COR-L47 (cell line): ENCODE measurements at places on chromosomes 7 and 10.
A peak's percentile ranks its signal among the peaks of the same experiment; 100 is the strongest.

DNA sequence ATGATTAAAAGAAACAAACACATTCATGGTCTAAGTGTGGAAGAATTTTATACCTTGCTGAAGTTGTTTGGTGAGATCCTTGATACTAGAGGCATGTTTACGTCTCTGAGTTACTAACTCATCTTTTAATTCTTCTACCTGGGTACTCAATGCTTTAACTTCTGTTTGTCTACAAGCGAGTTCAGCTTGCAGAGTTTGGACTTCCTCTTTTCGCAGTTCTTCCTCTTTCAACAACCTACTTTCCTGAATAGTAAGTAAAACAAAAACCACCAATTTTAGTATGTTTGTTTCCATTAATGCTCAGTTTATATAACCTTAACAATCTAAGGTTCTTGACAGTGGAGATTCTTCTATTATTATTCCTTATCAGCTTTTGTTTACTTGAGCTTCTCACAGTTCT lies 42.9 kb downstream of the CCDC186 start:
- no peak for DNase-seq

GRCh38 chr10:45374350-45375052 lies 485 bp downstream of the ALOX5 start:
- no peak for DNase-seq

GRCh38 chr10:11213137-11213536 lies 195.5 kb downstream of the CELF2 start:
- no peak for DNase-seq

DNA sequence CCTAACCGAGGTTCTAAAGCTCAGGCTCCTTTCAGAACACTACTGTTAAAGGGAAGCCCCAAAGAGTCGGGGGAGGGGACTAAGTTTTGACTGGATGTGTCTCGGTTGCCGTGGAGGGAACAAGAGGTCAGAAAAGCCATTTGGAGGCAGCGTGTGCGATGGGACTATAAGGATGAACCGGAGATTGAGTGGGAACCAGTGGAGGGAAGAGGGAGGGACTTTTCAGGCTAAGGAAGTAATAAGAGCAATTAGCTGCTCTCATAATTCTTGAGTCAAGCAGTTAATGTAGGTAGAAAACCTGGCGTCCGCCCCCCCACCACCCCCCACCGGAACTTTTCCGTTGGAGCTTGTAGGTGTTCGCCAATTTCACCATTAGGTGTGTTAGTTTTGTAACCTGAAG lies 491 bp upstream of the AKAP9 start:
- DNase-seq, result peak; percentile 31

- DNase-seq, result no peak
These were observed 140.2 kb upstream of the AHR start for GRCh38 chr7:17158261-17158660.

GRCh38 chr7:46999866-47000265 lies 582.0 kb downstream of the TNS3 start:
- DNase-seq, result no peak

DNA sequence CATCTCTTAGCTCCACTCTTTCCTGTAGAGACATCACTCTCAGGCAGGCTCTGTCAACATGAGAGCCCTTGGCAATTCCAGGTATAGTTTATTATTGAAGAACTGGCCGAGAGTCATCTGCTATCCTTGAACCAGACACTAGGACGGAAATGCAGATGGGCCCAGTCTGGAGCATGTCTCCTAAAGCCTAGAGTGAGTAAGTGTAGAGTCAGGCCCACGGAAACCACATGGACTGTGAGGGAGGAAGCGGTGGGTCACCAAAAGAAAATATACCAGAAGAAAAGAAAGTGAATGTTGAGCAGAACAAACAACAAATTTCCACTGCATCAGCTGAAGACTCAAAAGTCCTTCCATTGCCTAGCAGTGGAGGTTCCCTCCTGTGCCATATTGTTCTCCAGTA lies 15.7 kb upstream of the RELN start:
- no peak for DNase-seq

GRCh38 chr7:134750083-134751062 lies 29.1 kb upstream of the CALD1 start:
- DNase-seq, result no peak

GRCh38 chr7:121544238-121544637 lies 148.1 kb upstream of the FAM3C start:
- DNase-seq, result no peak

- no peak for DNase-seq
These were observed 2.1 kb downstream of the NFE2L3 start for GRCh38 chr7:26153823-26154783.

DNA sequence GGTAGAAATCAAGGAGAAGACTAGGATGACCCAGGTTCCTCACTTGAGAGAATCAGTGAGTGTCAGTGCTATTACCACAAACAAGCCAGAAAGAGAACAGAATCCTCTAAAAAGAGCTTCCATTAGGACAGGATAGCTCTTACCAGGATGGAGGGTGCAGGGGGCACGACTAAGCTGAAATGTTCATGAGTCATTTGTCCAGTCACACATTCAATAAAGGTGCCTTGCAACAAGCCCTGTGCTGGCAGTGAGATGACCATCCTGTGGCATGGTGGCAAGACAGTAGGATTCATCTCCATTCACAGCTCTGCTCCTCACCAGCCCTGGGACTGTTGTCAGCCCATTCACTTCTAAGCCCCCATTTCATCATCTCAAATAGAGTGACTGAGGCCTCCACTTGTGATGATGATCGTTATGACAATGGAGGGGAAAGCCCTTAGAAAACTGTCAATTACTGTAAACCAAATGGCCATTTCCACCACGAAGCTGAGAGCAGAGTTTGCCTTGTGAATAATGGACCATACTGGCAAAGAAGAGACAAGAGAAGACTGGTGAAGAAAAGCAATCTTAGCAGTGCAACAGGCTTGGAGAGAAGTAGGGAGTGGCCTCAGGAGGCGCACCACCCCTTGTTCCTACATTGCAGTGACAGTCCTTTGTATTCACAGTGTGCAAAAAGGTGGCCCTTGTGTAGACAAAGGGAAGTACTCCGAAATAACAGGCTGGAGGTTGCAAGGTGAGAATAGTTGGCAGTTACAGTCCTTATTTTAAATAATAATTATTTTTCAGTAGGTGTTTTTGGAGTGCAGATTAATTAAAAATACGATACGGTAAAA lies 9.0 kb upstream of the WIPF3 start:
- DNase-seq, result no peak

DNA sequence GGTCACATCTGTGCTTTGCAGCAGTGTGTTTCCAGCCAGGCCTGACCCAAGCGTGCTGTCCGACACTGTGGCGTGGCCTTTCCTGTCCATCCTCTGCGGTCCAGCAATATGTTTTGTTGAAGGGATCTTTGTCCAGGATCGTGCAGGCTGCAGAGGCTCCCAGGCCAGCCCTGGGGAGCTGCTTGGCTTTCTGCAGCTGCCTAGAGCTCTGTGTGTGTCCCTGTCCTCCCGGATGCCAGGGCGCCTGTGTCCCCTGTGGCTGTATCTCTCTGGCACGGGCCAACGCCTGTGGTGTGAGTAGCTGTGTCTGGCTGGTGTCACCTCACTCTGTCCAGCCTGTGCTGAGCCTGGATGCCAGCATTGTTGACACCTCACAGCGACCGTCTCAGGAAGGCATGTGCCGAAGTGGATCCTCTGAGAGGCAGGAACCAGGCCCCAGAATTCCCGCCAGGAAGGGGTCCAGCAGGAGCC lies 94.5 kb downstream of the INPP5A start:
- DNase-seq, result no peak

DNA sequence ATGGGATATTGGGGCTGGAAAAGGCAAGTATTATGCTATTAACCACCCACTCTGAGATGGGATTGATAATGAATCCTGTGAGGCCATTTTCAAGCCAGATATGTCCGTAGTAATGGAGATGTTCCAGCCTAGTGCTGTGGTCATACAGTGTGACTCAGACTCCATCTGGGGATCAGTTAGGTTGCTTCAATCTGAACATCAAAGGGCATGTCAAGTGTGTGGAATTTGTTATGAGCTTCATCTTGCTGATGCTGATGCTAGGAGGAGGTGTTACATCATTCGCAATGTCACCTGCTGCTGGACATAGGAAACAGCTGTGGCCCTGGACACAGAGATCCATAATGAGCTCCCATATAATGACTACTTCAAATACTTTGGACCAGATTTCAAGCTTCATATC lies 144.7 kb downstream of the PLCE1 start:
- no peak for DNase-seq

- no peak for DNase-seq
These were observed 40.4 kb downstream of the TAC1 start for GRCh38 chr7:97772045-97772901.

DNA sequence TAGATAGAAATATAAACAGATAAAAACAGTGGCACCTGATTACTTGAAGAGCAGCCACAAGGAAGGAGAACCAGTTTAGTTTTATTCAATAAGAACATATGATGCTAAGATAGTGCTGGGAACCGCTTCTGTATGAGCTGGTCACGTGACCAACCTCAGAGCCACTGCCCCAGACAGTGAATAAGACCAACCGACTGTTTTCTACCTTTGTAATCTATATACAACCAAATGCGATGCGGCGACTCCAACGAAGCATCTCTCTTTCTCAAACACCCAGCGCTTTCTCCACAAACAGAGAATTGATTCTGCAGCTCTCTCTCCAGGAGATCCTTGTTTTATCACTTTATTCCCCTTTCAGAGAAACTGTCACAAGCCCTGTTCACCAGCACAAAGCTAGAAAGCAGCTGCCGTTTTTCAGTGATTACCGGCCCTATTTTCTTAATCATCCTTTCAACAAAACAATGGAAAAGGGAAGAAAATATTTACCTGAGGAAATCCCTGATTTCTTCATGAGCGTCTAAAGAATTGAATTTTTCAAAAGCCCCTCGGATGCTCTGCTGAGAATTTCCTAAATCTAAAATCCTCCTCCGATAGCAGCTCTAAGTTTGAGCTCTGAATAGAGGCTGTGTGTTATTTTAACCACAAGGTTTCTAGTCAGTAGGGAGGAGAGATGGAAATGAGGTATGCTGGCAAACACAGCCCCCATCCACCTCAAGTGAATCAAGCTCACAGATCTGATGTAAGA lies 55.7 kb upstream of the JCAD start:
- peak; percentile 0 for DNase-seq

DNA sequence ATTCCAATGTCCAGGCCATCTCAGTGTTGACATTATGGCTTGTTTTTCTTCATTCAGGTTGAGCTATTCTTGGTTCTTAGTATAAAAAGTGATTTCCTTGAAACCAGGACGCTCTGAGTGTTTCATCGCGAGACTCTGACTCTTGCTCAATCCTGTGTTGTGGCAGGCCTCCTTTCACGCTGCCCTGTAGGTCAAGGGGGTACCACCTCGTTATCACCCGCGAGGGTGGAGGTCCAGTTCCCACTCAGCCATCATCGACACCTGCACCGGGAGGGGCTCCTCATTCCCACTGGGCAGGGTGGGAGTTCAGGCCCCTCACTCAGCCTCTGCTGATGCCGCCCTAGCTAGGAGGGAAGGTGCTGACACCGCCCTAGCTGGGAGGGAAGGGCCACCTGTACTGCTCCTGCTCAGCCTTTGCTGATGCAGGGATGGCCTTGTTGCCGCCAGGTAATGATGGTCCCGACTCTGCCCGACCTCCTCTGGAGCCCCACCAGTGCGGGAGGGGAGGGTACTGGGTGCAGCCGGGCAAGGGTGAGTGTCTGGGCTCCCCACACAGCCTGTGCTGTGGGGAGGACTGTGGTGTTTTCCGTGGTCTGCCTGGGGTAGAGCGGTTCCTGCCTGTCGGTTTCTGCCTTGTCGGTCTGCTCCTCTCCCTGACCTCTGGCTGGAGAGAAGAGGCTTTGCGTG lies 16.4 kb downstream of the IQCE start:
- no peak for DNase-seq

DNA sequence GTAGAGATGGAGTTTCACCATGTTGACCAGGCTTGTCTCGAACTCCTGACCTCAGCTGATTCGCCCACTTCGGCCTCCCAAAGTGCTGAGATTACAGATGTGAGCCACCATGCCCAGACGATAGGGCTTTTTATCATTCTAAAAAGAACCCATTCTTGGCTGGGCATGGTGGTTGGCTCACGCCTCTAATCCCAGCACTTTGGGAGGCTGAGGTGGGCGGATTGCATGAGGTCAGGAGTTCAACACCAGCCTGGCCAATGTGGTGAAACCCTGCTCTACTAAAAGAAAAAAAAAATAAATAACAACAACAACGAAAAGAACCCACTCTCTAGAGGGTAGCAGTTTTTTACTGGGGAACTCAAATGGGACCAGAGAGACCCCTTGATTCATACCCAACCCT lies 112.7 kb downstream of the PLXDC2 start:
- no peak for DNase-seq

DNA sequence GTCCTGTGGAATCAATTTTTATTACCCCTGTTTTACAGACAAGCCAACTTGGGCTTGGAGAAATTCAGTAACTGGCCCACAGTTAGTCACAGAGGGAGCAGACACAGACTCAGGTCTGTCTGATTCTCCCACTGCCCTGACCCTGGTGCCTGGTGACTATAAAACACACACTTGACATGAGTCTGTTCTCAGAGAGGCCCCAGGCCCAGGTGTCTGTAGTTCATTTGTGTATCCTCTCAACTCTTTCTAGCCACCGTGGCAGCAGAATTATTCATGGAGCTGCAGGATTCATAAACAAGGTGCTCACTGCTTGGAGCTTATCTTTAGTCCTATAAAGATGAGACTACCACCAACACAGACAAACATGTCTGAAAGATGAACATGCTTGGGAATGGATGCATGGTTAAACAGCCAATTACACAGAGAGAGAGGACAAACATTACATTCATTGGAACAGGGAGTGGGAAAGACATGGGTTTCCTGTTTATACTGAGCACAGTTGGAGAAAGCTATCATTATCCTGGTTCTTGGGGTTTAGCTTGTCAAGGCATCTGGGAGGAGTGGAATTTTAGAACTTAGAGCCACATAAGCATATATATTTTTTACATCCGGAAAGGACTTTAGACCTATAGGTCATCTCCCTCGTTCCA lies 79.1 kb upstream of the PDCD4 start:
- no peak for DNase-seq

DNA sequence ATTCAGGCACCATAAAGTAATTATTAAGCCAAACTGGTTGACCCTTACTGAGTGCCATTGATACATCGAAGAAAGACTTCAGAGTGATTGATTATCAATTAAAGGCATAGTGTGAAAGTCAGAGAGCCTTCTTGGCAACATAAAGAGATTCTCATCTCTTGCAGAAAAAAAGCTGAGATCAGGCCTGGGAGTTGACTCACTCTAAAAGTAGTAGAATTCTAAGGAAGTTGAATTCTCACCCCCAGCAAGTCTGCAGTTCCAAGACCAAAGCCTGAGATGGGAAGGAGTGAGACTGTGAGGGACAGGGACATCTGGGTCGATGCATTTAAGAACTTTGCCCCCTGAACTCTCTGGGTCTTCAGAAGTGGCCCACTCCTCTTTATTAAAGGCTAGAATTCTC lies 21.6 kb upstream of the ERCC6 start:
- no peak for DNase-seq

- DNase-seq, result no peak
These were observed 87.0 kb downstream of the SUGCT start for GRCh38 chr7:40221836-40222235.

DNA sequence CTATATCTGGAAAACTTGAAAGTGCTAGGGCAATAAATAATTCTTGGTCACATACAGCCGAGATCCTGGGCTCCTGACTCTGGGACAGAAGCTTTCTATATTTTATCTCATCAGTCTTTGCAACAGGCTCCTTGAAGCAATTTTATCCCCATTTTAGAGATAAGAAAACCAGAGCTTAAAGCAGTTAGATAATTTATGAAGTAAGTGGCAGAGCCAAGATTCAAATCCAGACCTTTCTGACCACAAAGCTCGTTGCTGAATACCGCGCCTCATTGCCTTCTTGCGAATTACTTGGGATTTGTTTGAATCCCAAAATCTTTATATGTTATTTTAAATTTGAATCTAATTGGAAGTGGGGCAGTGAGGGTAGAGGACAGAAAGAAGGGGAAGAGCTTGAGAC lies 106.0 kb downstream of the TCF7L2 start:
- DNase-seq, result no peak

GRCh38 chr10:5143137-5143536 lies 41.8 kb downstream of the AKR1C8 start:
- DNase-seq, result no peak
